ENCODE measurements at places on chromosomes 7 and 10. TPM values are rescaled to one million over a fixed set of nuclear protein-coding genes. Genes with fewer than 3 reads are reported as not detected.

Gene NKX1-2
- 7.7 TPM for polyA plus RNA-seq

Gene BAIAP2L1
- polyA plus RNA-seq = 30.3 TPM

Gene PAX4
- 2.8 TPM for polyA plus RNA-seq

Gene CALHM3
- polyA plus RNA-seq = 0.13 TPM

Gene ALOX5
- 17.6 TPM for polyA plus RNA-seq

Gene CREB5
- 12.9 TPM for polyA plus RNA-seq

Measured in large intestine (tissue), 12 donors.